Sigmoid colon (tissue), 7 donors: ENCODE measurements at places on chromosomes 1 and 21. TPM values are rescaled to one million over a fixed set of nuclear protein-coding genes. Genes with fewer than 3 reads are reported as not detected.

DNA sequence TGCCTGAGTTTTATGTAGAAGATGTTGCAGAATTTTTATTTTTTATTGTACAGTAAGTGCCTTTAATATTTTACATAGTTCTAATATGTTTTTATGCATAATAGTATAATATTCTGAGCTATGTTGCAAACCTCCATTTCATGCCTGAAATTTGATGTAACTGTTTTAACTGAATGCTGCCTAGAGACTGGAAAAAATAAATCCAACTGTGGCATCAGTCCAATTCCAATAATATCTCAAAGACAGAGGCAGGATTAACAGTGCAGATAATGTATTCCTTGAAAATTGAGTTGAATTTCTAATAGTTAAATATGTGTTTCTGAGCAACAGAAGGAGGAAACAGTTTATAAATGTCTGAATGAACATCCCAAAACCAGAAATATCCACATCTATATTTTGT lies 61.1 kb upstream of the KIF1B start:
- no peak for DNase-seq

- DNase-seq = no peak
Observed at GRCh38 chr1:24508911-24509310, 6.3 kb downstream of the RCAN3 start.

DNA sequence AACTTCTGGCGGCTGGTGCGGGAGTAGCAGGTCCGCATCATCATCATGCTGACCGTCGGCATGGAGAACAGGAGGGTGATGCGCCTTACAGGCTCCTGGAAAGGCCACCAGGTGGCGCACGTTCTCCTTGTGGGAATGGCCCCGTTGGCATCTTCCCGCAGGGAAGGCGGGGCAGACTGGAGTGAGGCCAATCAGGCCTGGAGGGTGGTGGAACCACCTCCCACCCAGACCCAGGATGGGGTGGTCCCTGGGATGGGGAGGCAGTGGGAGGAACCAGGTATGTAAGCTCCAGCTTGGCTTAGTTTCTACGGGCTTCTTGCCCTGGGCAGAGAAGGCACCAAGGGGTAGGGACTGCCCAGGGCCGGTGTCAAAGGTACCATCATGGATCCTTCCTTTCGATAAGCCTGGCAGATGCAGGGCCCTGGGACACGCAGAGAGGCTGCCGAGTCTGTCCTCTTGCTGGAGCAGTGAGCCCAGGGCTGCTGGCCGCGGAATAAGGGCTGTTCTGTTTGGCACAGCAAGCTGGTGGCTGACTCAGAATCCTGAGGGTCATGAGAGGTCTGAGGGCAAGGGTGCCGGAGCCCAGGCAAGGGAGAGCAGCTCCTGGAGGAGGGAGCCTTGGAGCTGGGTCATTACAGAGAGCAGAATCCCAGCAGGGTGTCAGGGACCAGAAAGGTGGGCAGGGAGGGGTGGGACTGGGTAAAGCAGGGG lies 8.7 kb upstream of the LGR6 start:
- DNase-seq = peak; percentile 83

DNA sequence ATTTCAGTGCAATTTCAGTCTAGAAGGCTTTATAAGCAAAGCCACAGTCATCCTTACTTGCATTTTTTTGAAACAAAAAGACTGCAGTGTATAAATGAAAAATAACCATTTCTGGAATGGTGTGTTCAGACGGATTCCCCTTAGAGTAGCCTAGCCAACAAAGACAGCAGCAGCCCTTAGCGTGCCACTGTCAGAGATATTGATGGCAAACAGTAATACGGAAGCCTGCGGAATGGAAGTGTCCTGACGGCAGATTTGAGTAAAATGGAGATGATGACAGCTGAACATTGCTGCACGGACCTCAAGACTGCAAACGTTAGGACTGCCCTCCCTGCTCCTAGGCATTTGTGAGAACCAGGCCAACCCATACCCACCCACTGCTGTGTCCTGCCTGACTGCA lies 54.7 kb downstream of the PDE9A start:
- DNase-seq = no peak

DNA sequence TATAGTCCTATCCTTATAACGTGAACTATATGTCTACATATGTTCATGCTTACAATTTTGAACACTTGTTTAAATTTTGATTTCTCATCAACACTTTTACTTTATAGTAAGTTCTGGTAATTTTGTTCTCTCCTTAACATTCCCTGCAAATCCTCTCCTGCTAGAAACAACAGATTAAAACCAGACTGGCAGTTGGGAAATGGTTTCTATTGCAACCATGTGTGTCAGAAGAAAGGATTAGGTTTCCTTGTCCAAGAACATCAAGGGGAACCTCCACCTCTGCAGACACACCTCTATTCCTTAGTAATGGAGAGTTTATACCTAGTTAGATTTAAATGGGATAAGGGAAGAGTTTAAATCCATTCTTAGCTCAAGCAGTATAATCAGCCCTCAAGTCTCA lies 3.3 kb upstream of the WARS2 start:
- DNase-seq = no peak

GRCh38 chr1:241203817-241204216 lies 153.2 kb downstream of the RGS7 start:
- DNase-seq = no peak

GRCh38 chr21:40158366-40158765 lies 291.1 kb downstream of the PCP4 start:
- no peak for DNase-seq

- no peak for DNase-seq
Observed at GRCh38 chr1:172298141-172298540, 122.3 kb upstream of the C1orf105 start.

DNA sequence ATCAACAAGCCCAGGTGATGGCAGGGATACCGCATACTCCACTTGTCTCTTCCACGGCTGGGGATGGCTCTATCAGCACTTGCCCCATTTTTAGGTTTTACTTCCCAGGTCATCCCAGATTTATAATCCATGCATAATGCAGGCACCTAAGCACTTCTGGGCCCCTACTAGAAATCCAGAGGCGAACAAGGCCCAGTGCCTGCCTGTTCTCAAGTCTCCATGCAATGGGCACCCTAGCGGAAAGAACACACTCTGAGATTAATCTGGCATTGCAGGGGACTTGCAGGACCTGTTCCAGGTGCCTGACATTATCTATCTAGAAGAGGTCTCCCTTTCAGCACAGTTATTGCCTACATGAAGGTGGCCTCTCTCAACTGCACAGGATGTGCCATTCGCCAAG lies 39.8 kb downstream of the HIVEP3 start:
- no peak for DNase-seq

DNA sequence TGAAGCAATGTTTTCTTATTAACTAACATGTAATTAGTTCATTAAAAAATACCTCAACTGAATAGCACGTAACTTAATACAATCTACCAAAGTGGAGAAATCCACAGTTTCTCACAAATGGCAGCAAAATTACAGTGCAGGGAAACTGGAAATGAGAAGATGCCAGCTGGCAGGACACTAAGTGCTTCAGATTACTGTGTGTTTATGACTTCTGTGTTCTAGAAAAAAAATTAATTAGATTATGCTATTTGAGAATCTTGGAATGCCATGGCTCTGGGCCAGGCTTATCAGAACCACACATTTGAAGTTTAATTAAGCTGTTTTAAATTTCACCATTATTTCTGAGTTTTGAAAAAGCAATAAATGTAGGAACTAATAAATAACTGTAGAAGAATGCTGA lies 357.6 kb downstream of the TGFB2 start:
- DNase-seq = no peak

DNA sequence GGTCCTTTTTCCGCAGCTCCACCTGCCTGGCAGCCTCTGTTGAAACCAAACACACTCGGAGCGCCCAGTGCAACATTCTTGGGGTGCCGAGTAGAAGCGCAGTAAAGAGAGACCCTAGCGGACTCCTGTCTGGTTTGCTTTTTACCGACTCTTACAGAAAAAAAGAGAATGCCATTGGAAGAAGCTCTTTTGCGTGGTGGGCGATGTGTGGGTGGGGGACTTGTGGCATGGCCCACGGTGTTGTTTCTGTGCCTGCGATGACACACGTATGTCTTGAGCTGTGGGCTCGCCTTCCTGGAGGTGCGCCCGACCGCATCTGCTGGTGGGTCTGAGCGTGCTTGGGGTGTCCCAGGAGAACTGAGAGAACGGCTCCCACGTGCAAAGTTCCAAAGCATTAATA lies 7.3 kb upstream of the BARHL2 start:
- DNase-seq = no peak

GRCh38 chr21:42754270-42754933 lies 101.0 kb downstream of the PDE9A start:
- no peak for DNase-seq

CD48 gene
- 2.9 TPM for total RNA-seq

DDOST gene
- 98.9 TPM for total RNA-seq

PEAR1 gene
- 4.2 TPM for total RNA-seq

SLC35D1 gene
- total RNA-seq = 10.7 TPM

PTP4A2 gene
- 264 TPM for total RNA-seq

C1QTNF12 gene
- not detected for total RNA-seq

UFC1 gene
- 77.8 TPM for total RNA-seq

CFHR1 gene
- total RNA-seq = not detected

GLUL gene
- 1,445 TPM for total RNA-seq
